ENCODE measurements at places on chromosomes 12 and 14.

GRCh38 chr12:119980242-119980641 lies 8.8 kb upstream of the BICDL1 start:
- no peak for DNase-seq

- DNase-seq = no peak
These were observed 208.3 kb upstream of the HMGA2 start for GRCh38 chr12:65616022-65616421.

DNA sequence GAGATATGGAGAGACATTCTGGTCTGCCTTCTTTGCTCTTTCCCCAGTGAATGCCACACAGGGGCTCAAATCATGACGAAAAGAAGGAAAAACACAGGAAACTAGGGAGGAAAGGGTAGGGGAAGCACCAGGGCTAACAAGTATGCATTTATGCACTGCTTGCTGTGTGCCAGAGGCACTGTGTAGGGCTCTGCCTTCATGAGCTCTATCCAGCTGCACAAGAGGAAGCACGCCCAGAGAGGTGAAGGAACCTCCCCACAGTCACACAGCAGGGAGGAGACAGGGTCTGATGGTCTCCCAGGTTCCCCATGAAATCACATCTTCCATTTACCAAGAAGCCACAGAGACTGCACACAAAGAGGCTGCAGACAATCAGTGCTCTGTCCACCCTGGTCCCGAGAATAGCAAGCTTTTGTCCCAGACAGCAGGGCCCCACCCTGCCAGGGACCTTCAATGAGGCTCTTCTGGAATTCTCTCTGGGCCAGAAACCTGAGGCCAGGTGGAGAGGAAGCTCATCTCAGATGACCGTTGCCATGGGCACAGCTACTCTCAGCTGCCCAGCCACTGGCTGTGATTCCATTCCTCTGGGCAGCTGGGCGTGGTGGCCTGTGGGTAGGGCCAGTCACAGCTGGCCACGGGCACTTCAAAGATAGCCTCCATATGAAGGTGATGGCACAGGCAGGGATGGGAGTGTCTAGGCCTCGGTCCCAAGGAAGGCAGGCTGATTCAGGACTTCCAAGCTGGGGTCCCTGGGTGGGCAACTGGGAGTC lies 7.3 kb upstream of the TRPV4 start:
- DNase-seq = no peak

GRCh38 chr14:25120261-25120660 lies 70.3 kb upstream of the STXBP6 start:
- DNase-seq = no peak

- DNase-seq = no peak
These were observed 333.4 kb downstream of the NELL2 start for GRCh38 chr12:44542716-44543115.

DNA sequence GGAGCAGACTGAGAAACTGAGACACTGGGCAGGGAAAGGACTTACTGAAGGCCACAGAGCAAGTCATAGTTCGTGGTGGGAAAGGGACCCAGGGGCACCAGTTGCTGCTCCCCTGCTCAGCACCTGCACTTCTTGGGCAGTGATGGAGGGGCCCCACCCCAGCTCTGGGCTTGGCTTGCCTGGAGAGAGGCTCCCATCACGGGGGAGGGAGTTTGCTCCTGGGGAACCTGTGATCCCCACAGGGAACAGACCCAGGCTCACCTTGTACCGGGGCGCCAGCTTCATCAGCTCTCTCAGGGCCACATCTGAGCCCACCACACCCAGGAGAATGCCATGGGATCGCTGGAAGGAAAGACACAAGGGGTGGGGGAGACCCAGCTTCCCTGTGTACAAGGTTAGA lies 39.8 kb downstream of the CACNA2D4 start:
- DNase-seq = no peak

GRCh38 chr12:15834575-15834974 lies 45.4 kb upstream of the EPS8 start:
- no peak for DNase-seq

DNA sequence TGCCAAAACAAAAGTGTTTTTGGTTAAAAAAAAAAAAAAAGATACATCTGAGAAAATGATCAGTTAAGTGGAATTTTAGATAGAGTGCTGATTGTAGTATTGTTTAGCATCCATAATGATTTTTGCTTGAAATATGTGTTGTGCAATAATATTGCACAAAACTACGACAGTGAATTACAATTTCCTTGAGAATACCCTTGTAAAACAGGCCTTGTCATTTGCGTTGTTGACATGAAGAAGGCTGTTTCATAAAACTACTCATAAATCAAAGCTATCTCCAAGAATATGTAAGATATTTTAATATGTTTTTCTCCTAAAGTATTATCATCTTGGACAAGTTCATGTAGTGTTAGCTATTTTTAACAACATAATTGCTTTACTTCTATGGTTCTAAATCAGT lies 1077.0 kb downstream of the LRFN5 start:
- DNase-seq = no peak

- peak; percentile 75 for DNase-seq
These were observed 192.4 kb upstream of the SLC16A7 start for GRCh38 chr12:59403259-59403932.

- no peak for DNase-seq
These were observed 1540.3 kb upstream of the TMEM132C start for GRCh38 chr12:126726481-126727217.

- no peak for DNase-seq
These were observed 341.0 kb upstream of the TMEM132C start for GRCh38 chr12:127925971-127926370.

- no peak for DNase-seq
These were observed 210.0 kb upstream of the SEL1L start for GRCh38 chr14:81743605-81744004.

- peak; percentile 13 for DNase-seq
These were observed 10.7 kb downstream of the TCTN2 start for GRCh38 chr12:123681605-123682004.

DNA sequence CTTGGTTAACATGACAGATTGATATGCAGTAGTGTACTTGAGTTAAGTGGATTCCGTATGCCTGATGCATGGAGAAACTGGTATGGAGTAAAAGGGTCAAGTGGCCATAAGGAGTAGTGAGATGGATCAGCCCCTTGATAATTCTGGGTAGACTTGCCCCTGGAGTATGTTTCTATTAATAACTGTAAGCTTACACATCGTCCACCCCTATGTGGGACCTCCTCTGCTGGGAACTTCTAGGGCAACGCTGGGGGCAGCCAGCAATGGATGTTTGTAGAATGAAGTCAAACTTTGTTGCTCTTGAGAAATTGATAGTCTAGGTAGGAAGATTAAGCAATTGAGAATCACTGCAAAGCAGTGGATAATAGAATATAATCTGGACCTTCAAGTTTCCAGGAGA lies 3.5 kb downstream of the C12orf75 start:
- DNase-seq = no peak

GRCh38 chr12:65895759-65896656 lies 71.7 kb downstream of the HMGA2 start:
- DNase-seq = no peak

DNA sequence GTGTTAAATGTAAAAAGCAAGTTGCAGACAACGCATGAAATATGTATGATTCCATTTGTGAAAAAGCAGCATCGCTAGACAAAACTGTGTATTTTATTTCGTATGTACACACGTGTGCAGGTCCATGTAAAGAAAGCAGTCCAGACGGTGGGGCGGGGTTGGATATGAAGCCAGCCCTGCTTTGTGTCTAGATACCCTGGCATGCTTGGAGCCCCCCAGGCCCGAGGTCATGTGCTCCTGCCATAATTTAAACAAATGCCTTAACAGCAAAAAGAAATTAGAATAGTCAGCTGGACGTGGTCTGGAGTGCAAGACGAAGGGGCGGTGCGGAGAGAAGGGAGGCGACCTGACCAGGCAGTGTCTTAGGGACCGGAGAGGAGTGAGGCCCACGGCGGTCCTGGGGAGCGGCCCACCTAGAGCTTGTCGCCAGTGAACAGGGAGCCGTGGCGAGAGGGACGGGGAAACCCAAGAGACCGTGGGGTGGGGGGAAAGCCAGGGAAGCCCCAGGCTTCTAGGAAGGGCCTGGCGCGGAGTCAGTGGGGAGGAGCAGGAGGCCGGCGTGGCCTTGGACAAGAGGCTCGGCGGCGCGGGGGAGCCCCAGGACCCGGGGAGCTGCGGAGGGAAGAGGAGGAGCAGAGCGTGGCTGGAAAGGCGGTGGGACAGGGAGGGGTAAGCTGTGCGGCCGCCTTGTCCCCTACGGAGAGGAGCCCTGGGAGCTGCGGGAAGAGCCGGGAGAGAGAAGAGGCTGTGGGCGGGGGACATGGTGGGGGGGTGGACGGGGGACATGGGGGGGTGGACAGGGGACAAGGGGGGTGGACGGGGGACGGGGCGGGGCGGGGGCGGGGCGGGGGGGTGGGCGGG lies 118.5 kb upstream of the C14orf180 start:
- DNase-seq = no peak

- DNase-seq = no peak
These were observed 235.2 kb downstream of the PCNX1 start for GRCh38 chr14:71142375-71143038.

GRCh38 chr14:77053046-77053841 lies 24.7 kb upstream of the IRF2BPL start:
- peak; percentile 84 for DNase-seq

- no peak for DNase-seq
These were observed 27.8 kb upstream of the FAM222A start for GRCh38 chr12:109685574-109686447.

DNA sequence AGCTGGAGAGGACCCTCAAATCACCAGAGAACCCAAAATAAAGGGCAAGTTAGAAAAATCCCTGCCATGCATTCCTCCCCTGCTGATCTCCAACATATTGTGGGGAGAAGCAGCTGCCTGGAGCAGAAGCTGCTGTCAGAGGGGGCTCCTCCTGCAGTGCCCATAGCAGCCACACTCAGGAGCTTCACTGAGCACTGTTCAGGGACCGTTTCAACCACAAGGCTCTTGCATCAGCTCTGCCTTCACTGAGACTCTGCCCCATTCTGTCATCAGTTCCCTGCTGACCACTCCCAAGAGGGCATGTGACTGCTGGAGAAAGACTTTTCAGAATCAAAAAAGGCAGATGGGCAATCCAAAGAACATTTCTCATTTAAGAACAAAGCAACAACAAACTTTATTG lies 392.7 kb downstream of the GALC start:
- DNase-seq = no peak

DNA sequence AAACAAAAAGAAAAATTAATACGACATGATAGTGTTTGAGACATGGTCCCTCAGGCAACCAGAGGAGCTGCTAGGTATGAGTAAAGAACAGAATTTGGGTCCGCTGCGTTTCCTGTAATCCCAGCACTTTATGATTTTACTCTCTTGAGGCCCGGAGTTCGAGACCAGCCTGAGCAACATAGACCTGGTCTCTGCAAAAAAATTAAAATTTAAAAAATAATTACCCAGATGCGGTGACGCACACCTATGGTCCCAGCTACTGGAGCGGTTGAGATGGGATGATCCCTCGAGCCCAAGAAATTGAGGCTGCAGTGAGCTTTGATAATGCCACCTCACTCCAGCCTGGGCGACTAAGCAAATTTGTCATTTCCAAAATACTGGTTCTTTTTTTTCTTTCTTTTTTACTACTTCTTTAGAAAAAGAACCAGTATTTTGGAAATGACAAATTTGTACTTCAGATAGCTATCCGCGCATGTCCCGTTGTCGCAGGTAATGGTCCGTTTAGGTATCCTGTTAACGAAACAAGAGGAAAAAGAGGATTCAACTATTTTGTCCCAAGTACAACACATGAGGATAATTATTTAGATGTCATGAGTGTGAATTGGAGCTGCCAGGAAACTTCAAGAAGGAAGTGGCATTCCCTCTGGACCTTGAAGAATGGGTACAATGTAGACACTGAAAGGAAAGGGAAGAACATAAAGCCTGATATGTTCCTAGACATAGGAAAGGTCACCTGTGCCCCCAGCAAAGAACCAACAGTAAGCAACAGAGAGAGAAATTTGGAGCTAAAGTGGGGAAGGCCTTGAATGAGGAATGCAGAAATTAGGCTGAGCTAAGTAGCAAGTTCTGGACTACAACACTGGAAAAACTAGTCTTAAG lies 1.2 kb upstream of the HECTD1 start:
- DNase-seq = no peak

GRCh38 chr12:108843187-108843586 lies 14.2 kb downstream of the SSH1 start:
- no peak for DNase-seq

- no peak for DNase-seq
These were observed 4.0 kb upstream of the SLC22A17 start for GRCh38 chr14:23356662-23357061.

GRCh38 chr12:124295431-124296058 lies 652 bp downstream of the RFLNA start:
- no peak for DNase-seq

GRCh38 chr12:39897315-39897714 lies 208.6 kb downstream of the SLC2A13 start:
- DNase-seq = no peak

- no peak for DNase-seq
These were observed 8.5 kb downstream of the VCPKMT start for GRCh38 chr14:50107850-50108249.
